Stimulated activated CD8-positive, alpha-beta memory T cell treated with anti-CD3 and anti-CD28 coated beads, Interleukin-2, amount 100 ng/mL, for 1 hour (primary cell): ENCODE measurements at places on chromosomes 3 and 15.

DNA sequence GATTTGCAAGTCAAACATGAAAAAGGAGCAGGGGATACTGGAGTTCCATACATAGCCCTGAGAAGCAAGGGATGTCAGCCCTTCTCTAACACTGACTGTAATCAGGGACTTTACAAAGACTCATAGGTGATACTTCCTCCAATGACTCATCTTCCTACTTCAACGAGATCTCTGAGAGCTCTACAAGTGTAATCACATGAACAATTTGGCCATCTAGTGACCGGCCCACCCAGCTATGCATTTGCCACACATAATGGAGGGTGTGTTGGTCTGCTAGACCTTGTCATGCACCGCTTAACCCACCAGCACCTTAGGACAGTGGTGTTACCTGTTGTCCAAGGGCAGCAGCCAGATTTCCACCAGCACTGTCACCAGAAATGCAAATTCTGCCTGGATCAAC lies 75.3 kb downstream of the NCEH1 start:
- no peak for DNase-seq

DNA sequence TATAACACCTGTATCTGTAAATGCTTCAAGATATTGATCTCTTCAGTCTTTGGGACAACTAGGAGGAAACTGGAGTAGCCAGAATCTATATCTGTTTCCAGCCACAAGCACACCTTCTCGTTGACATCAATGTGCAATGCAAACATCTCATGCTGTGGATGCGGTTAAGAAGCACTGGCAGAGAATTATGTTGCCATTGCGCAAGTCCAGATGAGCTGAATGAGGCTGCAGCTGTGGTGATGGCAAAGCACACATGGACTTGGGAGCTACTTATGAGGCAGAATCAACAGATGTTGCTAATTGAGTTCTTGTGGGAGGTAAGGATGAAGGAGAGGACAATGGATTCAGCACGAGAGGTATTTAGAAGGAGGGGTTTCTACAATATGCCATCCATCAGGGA lies 90.9 kb downstream of the STRIT1 start:
- DNase-seq, result no peak

- DNase-seq, result no peak
These were observed 37.8 kb downstream of the LARS2 start for GRCh38 chr3:45426161-45426560.

GRCh38 chr3:32954506-32954905 lies 3.1 kb downstream of the CCR4 start:
- no peak for DNase-seq

GRCh38 chr3:134369231-134369741 lies 5.0 kb downstream of the AMOTL2 start:
- DNase-seq, result no peak

DNA sequence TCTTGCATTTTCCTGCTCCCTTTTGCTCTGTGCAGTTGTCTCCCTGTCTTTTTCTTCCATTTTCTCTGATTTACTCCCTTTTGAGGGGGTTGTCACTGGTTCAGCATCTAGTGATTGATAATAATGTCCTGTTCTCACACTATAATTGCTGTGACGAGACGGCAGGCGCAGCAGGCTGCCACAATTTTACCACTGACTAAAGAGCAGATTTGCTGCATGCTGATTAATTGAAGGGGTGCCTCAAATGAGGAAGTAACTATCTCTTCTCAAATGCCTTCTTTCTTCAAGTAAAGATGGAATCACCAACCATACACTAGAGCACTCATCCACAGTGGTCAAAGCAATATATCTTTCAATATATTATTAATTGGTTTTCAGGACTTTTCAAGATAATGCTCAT lies 219.3 kb downstream of the CBLB start:
- DNase-seq, result no peak

GRCh38 chr3:12840591-12841148 lies 695 bp downstream of the RPL32 start:
- DNase-seq, result no peak

- DNase-seq, result no peak
These were observed 66.7 kb downstream of the GRIP2 start for GRCh38 chr3:14473411-14473891.

GRCh38 chr15:67172172-67172571 lies 82.3 kb downstream of the AAGAB start:
- DNase-seq, result no peak

DNA sequence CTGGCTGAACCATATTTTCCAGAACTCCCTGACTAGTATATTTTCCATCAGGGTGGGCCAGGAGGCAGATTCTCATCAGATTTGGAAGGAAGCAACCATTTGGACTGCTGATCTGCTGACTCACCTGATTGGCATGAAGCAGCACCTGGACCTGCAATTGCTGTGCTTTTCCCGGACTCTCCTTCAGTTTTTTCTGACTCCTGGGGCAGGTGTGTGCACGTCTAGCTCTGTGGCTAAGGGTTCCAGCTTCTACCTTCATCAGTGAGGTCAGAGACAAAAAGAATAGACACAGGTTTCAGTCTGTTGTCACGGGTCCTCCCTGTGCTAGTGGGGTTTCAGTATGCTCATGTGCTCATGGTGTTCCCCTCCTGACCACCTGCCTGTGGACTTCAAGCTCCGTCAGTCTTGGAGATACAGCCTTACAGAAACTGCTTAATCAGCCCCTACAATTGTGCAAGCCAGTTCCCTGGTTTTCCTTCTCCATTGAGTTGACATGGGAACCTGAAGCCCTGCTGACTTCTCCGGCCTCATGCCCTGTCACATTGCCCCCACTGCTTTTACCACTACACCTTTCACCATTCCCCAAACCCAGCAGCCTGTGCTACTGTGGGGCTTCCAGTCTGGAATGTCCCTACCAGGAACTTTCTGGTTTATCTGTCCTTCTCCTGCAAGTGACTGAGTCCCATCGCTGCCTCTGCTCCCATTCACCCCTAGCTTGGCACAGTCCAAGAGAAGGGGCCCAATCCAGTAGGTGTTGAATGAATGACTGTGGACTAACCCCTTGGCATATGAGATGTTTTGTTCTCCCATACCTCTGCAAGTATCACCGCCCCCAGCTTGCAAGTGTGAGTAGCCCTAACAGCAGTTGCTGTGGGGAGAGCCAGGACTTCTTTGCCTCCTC lies 31.7 kb downstream of the HMCES start:
- no peak for DNase-seq

DNA sequence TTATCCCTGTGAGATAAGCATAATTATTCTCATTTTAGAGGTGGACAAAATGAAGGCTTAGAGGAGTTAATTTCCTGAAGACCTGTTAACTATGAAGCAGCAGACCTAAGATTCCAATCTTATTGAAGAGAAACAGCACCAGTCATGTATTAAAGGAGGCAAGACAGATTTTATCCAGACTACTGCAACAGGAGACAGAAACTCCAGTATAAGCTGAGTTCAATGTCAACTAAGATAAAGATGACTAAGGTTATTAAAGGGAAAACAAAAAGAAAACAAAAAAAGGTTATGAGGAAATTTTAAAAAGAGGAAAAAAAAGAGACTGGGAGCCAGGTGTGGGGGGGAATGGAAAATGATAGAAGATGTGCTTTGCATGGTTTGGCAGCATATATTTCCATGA lies 707.7 kb upstream of the NR2F2 start:
- DNase-seq, result no peak

GRCh38 chr3:63095-63765 lies 133.3 kb upstream of the CHL1 start:
- no peak for DNase-seq
